GM12878 (cell line): ENCODE measurements at places on chromosomes 16 and 17. TPM values are rescaled to one million over a fixed set of nuclear protein-coding genes. Genes with fewer than 3 reads are reported as not detected.

Gene TBC1D3E
- polyA plus RNA-seq = not detected in 2 replicates

Gene CYBC1
- 138 and 157 TPM in 2 replicates for polyA plus RNA-seq

Gene PAFAH1B1
- 49.4 and 58.0 TPM in 2 replicates for polyA plus RNA-seq

Gene CEMP1
- 3.3 and 8.2 TPM in 2 replicates for polyA plus RNA-seq

Gene EFNB3
- polyA plus RNA-seq = not detected in 2 replicates

Gene PAM16
- polyA plus RNA-seq = 72.8 and 82.3 TPM in 2 replicates

Gene JPT1
- 628 and 651 TPM in 2 replicates for polyA plus RNA-seq

Gene GRB2
- polyA plus RNA-seq = 268 TPM in 2 replicates

GRCh38 chr17:737561-738113 is 5.2 kb downstream of the TLCD3A start:
- peaks cover 15% of the 10 kb centered on the region; the same call in 1 of the 2 replicates for H3K36me3 ChIP-seq
- H3K27me3 ChIP-seq = no peaks in the 10 kb centered on the region
- H3K4me1 ChIP-seq = peaks cover 16% of the 10 kb centered on the region

GRCh38 chr16:64543031-64543430 is 578.8 kb downstream of the CDH11 start:
- H3K27ac ChIP-seq = no peak overlapping the region
- no peaks in the 10 kb centered on the region for H3K36me3 ChIP-seq
- DNase-seq = no peak

- no peak overlapping the region for H3K27ac ChIP-seq
- no peaks in the 10 kb centered on the region for H3K4me1 ChIP-seq
- H3K27me3 ChIP-seq = no peaks in the 10 kb centered on the region
- H3K36me3 ChIP-seq = no peaks in the 10 kb centered on the region
- no peak for DNase-seq
- no peak overlapping the region for H3K4me3 ChIP-seq
These were observed 167.6 kb downstream of the CNTNAP4 start for GRCh38 chr16:76444832-76445231.

GRCh38 chr16:85697431-85697830 is 8.7 kb upstream of the GINS2 start:
- no peak overlapping the region for H3K27ac ChIP-seq
- no peak overlapping the region for H3K4me3 ChIP-seq
- no peak for DNase-seq
- H3K27me3 ChIP-seq = peaks cover 2% of the 10 kb centered on the region
- H3K36me3 ChIP-seq = no peaks in the 10 kb centered on the region

- no peaks in the 10 kb centered on the region for H3K27me3 ChIP-seq
- DNase-seq = no peak
- no peaks in the 10 kb centered on the region for H3K36me3 ChIP-seq
- H3K27ac ChIP-seq = no peak overlapping the region
- no peak overlapping the region for H3K4me3 ChIP-seq
These were observed 23.5 kb downstream of the KIAA0513 start for GRCh38 chr16:85051067-85051581.

DNA sequence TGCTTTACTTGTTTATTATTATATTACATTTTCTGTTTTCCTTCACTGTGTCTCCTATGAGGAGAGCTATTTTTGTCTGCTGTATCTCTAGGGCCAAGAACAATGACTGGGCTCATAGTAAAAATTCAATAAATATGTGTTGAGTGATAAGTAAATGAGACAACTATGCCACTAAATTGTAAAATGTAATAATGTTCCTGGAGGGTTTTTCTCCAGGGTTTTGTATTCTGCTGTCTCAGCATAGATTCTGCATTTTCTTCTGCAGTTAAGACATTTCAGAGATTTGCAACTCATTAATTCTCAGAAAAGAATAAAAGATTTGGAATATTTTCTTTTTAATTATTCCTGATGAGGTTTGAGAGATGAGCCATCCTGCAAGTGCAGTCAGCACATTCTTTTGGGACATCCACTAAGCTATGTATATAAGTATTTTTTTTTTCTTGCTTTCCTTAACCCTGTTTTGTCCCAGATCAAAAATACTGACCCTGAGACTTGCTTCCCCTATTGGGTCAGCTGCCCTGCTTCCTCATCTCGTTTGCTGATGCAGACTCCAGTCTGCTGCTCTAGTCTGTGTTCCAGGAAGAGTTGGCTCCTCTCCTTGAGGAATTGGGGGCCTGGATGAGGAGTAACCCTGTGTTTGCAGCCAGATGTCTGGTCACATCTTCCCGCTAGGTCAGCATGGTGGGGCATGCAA is 122.9 kb downstream of the ABCA8 start:
- H3K4me3 ChIP-seq = no peak overlapping the region
- no peaks in the 10 kb centered on the region for H3K36me3 ChIP-seq
- no peak overlapping the region for H3K27ac ChIP-seq

- H3K4me1 ChIP-seq = no peaks in the 10 kb centered on the region
- no peaks in the 10 kb centered on the region for H3K36me3 ChIP-seq
- H3K4me3 ChIP-seq = no peak overlapping the region
- H3K27me3 ChIP-seq = peaks cover 6% of the 10 kb centered on the region
- DNase-seq = no peak
These were observed 1.1 kb upstream of the TPPP3 start for GRCh38 chr16:67394155-67395104.

GRCh38 chr17:12637745-12638651 is 27.7 kb upstream of the MYOCD start:
- no peaks in the 10 kb centered on the region for H3K27me3 ChIP-seq
- H3K4me3 ChIP-seq = no peak overlapping the region
- no peak for DNase-seq
- H3K4me1 ChIP-seq = no peaks in the 10 kb centered on the region
- H3K36me3 ChIP-seq = no peaks in the 10 kb centered on the region

GRCh38 chr16:87490096-87490798 is 2.6 kb downstream of the ZCCHC14 start:
- H3K4me3 ChIP-seq = no peak overlapping the region
- H3K27me3 ChIP-seq = no peaks in the 10 kb centered on the region; the same call in 1 of the 2 replicates
- H3K27ac ChIP-seq = no peak overlapping the region
- no peaks in the 10 kb centered on the region for H3K4me1 ChIP-seq

- H3K27me3 ChIP-seq = no peaks in the 10 kb centered on the region
- DNase-seq = no peak
- no peaks in the 10 kb centered on the region for H3K36me3 ChIP-seq
- H3K27ac ChIP-seq = no peak overlapping the region
These were observed 5.8 kb downstream of the WIPF2 start for GRCh38 chr17:40224718-40225550.

- no peaks in the 10 kb centered on the region for H3K36me3 ChIP-seq
- H3K27ac ChIP-seq = no peak overlapping the region
- DNase-seq = no peak
- no peak overlapping the region for H3K4me3 ChIP-seq
- H3K27me3 ChIP-seq = peaks cover 3% of the 10 kb centered on the region; the same call in 1 of the 2 replicates
These were observed 40.9 kb downstream of the LAT start for GRCh38 chr16:29025735-29026134.

- no peaks in the 10 kb centered on the region for H3K27me3 ChIP-seq
- no peaks in the 10 kb centered on the region for H3K36me3 ChIP-seq
- no peak overlapping the region for H3K27ac ChIP-seq
These were observed 117.0 kb downstream of the SLC39A11 start for GRCh38 chr17:72975509-72975908.

DNA sequence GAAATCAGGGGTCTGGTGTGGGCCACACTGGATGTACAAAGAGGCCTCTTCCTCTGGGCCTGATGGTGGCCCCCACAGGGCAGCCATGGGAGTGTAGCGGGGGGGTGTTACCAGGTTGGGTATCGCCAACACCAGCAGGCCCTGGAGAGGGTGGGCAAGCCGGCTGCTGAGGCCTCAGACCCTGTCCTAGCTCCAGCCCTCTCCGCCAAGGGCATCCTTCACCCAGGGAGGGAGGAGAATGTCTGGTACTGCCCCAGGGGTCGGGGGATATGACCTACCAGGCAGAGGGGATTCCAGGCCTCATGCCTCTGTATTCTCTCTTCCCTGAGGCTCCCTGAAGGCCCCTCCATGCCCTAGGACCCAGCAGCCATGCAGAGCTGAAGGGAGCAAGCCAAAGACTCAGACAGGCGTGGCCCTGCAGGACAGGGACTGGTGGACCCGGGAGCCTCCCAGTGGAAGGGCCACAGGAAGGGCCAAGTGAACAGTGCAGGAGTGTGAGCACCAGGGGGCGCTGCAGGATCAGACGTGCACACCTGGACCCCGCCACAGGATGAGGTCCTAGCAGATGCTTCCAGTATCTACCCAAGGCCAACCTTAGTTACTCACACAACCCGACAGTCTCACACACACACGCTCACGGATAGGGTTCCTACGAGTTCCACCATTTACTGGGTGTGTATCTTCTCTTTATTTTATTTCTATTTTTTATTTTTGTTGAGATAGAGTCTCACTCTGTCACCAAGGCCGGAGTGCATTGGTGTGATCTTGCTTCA is 10.9 kb upstream of the CES4A start:
- no peaks in the 10 kb centered on the region for H3K27me3 ChIP-seq
- no peaks in the 10 kb centered on the region for H3K36me3 ChIP-seq
- H3K4me3 ChIP-seq = no peak overlapping the region
- DNase-seq = peak; percentile 21

DNA sequence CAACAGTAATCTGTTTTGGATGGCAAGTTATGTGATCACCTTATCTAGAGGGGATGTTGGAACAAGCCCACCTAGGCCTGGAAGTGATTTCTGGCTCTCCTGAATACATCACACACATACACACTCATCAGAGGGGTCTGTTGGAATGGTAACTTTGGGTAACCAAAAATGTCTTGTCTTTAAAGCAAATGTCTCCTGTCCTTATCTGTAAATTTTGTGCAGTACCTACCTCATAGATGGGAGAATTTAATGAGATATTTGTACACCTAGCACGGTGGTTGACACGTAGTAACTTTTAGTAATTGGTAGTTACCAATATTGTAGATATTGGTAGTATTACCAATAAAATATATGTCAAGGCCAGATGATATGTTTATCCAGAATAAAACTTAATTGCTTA is 24.7 kb downstream of the HAPSTR1 start:
- H3K27me3 ChIP-seq = no peaks in the 10 kb centered on the region
- H3K36me3 ChIP-seq = peaks cover 10% of the 10 kb centered on the region
- no peak overlapping the region for H3K4me3 ChIP-seq
- H3K27ac ChIP-seq = no peak overlapping the region

DNA sequence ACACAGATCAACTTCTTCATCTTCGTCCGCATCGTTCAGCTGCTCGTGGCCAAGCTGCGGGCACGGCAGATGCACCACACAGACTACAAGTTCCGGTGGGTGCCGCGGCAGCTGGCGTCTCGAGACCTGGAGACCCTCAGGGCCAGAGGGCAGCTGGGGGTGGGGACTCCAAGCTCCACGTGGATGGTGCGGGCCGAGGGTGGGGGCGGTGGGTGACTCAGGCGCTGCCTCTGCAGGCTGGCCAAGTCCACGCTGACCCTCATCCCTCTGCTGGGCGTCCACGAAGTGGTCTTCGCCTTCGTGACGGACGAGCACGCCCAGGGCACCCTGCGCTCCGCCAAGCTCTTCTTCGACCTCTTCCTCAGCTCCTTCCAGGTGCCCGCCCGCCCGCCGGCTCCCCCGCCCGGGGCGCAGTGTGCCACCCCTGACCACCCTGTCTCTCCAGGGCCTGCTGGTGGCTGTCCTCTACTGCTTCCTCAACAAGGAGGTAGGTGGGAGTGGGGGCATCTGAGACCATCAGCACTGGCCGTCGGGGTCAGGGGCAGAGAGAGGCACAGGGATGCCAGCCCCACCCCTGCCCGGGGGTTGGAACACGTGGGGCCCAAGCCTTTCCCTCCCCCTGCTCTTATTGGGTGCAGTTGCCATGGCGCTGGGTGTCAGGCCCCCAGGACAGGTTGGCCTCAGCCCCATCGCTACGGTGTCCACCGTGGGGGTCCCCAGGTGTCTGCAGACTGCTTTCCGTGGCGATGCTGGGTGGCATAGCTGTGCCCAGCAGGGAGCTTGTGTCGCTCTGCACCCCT is 8.8 kb downstream of the GCGR start:
- H3K4me3 ChIP-seq = no peak overlapping the region
- H3K36me3 ChIP-seq = no peaks in the 10 kb centered on the region
- H3K27me3 ChIP-seq = no peaks in the 10 kb centered on the region
- DNase-seq = no peak
- no peak overlapping the region for H3K27ac ChIP-seq

DNA sequence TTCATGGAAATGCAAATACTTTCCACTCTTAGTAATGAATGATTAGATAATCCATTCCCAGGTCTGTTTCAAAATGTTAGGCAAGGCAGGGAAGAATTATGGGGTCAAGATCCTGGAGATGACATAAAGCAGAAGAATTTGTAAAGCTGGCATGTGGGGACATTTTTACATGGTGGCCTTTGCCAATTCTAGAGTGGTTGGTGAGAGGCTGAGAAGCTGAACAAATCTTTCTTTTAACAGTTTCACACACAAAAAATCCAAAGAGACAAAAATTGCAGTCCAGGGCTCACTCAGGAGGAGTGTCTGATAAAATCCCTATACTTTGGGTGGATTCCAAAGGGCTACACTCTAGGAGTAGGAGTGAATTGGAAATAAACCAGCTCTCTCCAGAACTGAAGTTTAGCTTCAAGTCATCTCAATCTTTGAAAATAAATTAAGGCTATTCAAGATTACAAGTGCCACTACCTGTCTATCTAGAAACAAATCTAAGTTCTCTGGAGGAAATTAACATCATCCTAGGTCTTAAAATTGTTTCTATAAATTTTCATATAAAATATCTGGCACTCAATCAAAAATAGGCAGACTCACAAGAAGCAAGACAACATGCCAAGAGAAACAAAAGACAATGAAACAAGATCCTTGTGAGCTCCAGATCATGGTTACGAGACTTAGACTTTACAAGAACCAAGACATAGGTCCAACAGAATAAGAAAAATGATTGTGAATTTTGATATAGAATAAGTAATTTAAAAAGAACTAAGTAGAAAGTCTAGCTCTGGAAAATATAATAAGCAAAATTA is 113.0 kb upstream of the AXIN2 start:
- H3K4me3 ChIP-seq = no peak overlapping the region
- H3K27ac ChIP-seq = no peak overlapping the region
- H3K4me1 ChIP-seq = no peaks in the 10 kb centered on the region

- no peaks in the 10 kb centered on the region; the same call in 1 of the 2 replicates for H3K27me3 ChIP-seq
- no peaks in the 10 kb centered on the region for H3K36me3 ChIP-seq
- no peak overlapping the region for H3K27ac ChIP-seq
- no peak for DNase-seq
These were observed 4.1 kb upstream of the TRARG1 start for GRCh38 chr17:1275205-1275961.
